Activated T-helper 1 cell treated with anti-CD3 and anti-CD28 coated beads, Interleukin-2, amount 50 U/mL, for 16 hours (primary cell): ENCODE measurements at places on chromosomes 1 and 21.

GRCh38 chr1:150931773-150932172 lies 5.6 kb downstream of the SETDB1 start:
- DNase-seq: no peak

DNA sequence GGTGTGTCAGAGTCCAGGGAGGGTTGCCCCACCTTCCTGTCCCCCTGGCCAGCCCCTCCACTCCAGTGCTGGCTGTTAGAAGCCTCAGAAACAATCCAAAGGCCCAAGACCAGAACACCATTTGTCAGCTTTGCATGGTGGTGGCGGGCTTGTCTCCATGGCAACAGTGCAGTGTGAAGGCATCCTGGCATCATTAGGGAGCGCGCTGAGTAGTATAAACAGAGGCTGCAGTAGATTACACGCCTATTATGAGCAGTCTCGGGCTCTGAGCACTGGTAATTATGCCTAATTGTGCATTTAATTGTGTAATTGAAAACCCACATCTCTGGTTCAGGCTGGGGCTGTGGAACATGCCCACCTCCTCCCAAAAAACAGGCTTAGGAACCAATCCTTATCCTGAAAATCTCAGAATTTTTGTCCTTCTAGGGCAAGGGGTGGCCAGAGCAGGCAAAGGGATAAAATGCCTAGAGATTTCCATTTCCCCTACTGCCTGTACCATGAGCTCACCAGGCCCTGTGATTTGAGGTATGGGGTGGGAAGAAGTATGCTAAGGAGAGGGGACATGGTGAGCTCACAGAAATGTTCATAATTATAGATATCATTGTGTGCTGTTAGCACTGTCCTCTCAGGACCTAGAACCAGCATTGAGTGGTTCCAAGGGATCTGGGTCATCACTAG lies 11.7 kb downstream of the NKAIN1 start:
- no peak for DNase-seq

- DNase-seq: peak; percentile 3
Observed at GRCh38 chr1:2643414-2644077, 10.7 kb upstream of the MMEL1 start.

- no peak for DNase-seq
Observed at GRCh38 chr1:39164256-39164655, 40.2 kb upstream of the MACF1 start.

GRCh38 chr21:19608101-19608621 lies 1204.6 kb upstream of the TMPRSS15 start:
- no peak for DNase-seq

DNA sequence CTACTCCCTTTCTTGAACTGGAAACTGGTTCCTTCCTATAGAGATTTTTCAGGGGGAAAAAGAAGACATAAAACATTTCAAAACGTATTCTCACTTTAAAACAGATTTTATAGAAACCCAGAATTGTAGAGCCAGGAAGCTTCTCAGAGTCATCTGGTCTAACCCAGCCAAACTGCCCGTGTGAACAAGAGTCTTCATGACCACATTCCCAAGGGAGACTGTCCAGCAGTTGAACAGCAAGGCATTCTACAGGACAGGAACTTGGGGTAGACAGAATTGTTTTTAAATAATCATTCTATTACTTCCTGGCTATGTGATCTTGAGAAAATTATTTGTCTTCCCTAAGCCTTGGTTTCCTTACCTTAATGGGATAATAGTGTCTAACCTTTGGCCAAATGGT lies 163.5 kb upstream of the IVNS1ABP start:
- no peak for DNase-seq

DNA sequence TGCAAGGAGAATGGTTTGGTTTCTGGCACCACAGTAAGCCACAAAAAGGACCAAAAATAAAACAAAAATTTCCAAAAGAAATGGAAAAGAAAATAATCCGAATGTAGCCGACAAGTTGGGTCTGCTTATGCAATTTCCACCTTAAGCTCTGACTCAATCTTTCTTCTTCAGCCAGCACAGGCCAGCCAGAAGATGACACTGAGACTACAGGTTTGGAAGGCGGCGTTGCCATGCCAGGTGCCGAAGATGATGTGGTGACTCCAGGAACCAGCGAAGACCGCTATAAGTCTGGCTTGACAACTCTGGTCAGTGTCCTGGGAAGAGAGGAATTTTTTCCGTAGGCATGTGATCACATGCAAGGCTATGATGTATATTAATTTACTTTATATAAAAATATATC lies 23.4 kb downstream of the PDPN start:
- no peak for DNase-seq

GRCh38 chr1:153370146-153370545 lies 5.3 kb downstream of the S100A12 start:
- DNase-seq: no peak

GRCh38 chr1:86153836-86154235 lies 2.7 kb downstream of the COL24A1 start:
- DNase-seq: no peak

DNA sequence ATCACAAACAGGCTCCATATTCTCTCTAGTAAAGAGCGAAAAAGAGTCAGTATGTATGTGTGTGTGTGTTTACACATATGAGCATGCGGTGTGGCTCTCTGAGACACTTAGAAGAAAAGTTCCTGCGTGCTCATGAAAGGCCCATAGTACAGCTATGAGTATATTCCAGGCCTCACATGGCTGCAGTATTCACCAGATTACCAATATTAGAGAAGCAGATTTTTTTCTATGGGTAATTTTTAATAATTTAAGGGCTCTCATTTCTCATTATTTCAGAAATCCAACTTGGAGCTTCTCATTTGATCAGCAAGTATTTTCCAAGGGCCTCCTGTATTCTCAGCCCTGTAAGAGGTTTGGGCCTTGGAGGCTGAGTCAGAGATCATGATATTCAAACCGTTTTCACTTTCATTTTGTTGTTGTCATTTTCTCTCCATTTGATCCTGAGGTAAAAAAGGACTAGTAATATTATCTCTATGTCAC lies 232.9 kb upstream of the SGIP1 start:
- no peak for DNase-seq

DNA sequence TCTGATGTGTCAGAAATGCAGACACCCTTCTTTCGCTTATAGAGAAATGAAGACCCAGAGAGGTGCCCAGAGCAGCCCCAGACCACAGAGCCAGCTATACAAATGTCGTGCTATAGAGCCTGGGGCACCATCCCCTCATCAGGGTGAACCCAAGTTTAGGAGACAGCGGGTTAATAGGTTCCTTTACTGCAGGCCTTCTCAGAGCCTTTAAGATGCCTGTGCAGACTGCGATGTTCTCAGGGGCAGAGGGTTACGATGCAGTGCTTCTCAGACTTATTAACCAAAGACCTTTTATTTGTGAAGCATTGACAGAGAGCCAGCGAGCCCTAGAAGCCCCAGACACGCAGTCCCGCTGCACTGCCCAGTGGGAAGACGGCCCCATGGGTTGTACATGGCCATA lies 46.9 kb downstream of the STPG1 start:
- no peak for DNase-seq

DNA sequence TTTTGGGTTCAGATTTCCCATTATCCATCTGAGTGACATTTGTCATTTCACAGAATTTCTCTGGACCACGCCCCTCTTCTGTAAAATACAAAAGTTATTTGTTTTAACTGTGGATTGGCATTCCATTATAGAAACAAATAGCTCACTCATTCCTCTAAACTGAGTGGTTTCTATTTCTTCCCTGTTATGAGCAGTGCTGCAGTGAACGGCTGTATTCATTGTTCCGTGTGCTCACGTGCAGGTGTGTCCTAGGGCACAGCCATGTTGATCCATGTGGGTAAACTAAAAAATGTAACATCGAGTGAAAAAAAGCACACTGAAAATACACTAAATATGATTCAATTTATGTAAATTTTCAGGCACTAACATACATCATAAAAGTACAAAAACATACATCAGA lies 27.0 kb upstream of the IL12RB2 start:
- DNase-seq: no peak

- DNase-seq: no peak
Observed at GRCh38 chr1:50710099-50710498, 250.0 kb downstream of the FAF1 start.

GRCh38 chr1:29033829-29034466 lies 89.8 kb downstream of the TMEM200B start:
- no peak for DNase-seq

- DNase-seq: no peak
Observed at GRCh38 chr1:244346972-244347618, 104.6 kb downstream of the ADSS2 start.

GRCh38 chr1:200298242-200298641 lies 111.6 kb downstream of the ZNF281 start:
- no peak for DNase-seq

- no peak for DNase-seq
Observed at GRCh38 chr1:109530457-109531087, 9.1 kb upstream of the GPR61 start.

DNA sequence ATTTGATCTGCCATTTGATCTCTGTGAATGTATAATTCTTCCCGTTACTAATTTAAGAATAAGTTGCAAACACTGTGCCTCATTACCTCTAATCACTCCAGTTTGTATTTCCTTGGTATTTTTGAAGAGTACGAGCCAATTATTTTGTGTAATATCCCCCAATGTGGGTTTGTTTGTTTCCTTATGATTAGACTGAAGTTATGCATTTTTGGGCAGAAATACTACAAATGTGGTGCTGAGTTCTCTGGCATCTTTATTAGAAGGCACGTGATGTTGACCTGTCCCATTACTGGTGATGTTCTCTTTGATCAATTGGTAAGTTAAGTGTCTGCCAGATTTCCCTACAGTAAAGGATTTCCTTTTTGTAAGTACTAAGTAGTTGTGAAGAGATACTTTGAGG lies 10.3 kb downstream of the MIXL1 start:
- DNase-seq: no peak

- DNase-seq: no peak
Observed at GRCh38 chr1:156980551-156980950, 60.1 kb downstream of the LRRC71 start.

DNA sequence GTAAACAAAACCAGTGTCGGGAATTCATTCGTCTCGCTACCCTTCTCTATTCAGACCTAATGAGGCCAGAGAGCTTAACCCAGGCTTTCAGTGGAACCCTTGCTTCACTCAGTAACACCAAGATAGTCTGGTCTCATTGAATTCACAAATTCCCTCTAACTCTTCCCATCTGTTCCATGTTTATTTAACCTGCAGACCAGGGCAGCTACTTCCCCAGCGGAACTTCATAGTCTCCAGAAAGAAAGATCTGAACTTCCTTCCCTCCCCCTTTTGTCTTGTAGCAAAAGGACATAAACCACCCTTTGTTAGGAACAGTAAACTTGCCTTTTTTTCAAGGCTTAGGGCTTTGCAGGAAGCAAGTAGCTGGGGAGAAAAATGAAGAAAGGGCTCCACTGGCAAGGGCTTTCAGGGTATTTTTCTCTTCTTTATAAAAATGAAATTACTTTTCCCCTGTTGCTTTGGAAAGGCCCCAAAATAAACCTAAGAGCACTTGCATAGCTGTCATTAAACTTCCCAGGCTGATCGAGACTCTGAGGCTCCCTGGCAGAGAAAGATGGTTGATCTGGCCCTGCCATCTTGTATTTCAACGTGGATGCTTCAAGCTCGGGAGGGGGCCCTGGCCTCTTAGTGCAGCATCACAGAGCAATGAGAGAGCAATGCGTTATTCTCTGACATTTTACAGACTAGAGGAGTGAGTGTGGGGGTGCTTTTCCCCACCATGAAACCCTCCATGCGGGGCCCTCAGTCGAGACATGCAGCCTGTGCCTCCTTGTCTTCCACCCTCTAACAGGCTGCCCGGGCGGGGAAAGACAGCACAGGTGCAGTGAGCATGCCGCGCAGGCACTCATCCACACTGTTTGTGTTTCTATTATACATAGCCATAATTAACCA lies 30.0 kb downstream of the MIS18A start:
- DNase-seq: no peak

DNA sequence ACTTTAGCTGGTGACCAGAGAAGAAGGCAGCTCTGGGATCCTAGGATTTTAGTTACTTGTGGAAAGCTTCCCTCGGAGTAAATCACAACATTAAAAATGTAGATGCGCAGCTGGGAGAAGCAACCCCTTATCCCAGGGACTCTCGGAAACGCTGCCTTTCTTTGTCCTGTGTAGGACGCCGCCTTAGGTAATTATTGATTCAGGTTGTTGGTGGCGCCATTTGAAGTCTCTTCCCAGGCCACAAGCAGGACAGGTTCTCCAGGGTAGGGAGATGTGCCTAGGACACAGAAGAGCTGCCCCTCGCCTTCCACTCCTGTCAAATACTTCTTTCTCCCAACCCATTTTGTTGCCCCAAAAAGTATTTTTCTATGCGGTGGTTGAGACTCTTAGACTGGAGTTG lies 10.3 kb downstream of the SLC37A1 start:
- no peak for DNase-seq

- no peak for DNase-seq
Observed at GRCh38 chr1:19802269-19802668, 2.6 kb upstream of the TMCO4 start.

DNA sequence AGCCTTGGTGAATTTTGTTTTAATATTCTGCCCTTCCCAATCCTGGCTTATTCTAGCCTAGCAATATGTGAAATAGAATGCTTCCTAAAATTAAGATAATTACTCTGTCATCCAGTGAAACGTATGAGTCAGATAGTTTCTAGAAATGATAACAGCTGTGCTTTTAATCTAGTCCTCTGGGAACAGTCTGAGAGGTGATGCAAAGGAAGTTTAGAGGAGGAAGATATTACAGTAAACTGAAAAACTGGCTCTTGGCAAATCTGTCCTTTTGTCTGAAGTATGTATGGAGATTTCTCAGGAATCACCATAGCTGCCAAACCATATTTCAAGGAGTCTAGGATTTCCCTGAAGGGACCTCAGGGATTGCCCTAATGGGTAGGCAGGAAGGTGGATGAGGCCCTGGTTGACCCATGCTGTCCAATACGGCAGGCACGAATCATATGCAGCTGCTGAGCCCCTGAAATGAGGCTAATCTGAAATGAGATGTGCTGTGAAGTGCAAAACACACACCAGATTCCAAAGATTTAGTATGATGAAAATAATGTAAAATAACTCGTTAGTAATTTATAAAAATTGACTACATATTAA lies 70.8 kb upstream of the LBR start:
- DNase-seq: no peak

- no peak for DNase-seq
Observed at GRCh38 chr1:216765346-216766300, 42.4 kb upstream of the ESRRG start.

GRCh38 chr21:33025106-33025488 lies 638 bp upstream of the OLIG2 start:
- no peak for DNase-seq

GRCh38 chr1:243487649-243488227 lies 231.9 kb downstream of the SDCCAG8 start:
- no peak for DNase-seq

- no peak for DNase-seq
Observed at GRCh38 chr1:207965392-207966387, 54.8 kb upstream of the CD34 start.

- DNase-seq: no peak
Observed at GRCh38 chr1:234509457-234510328, 30.7 kb upstream of the TARBP1 start.

GRCh38 chr1:31781756-31782371 lies 17.7 kb upstream of the ADGRB2 start:
- DNase-seq: no peak

DNA sequence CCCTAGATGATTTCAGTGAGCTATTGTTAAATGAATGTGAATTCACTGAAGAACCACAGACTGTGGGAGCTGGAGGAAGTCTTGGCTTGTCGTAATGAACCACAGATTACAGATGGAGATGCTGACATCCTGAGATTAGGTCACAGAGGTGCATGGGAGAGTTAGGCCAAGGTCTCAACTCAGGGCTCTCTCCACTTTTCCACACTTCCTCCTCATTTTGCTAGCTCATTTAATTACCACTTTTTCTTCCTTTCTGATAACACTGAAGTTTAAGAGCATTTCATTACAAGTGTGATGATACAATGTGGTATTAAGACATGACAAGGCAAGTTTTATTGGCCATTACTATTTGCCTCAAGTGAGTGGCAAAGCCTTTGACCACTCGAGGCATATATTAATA lies 30.8 kb downstream of the ST6GALNAC3 start:
- DNase-seq: no peak
